ENCODE measurements at places on chromosomes 11 and 22. TPM values are rescaled to one million over a fixed set of nuclear protein-coding genes. Genes with fewer than 3 reads are reported as not detected.

DNA sequence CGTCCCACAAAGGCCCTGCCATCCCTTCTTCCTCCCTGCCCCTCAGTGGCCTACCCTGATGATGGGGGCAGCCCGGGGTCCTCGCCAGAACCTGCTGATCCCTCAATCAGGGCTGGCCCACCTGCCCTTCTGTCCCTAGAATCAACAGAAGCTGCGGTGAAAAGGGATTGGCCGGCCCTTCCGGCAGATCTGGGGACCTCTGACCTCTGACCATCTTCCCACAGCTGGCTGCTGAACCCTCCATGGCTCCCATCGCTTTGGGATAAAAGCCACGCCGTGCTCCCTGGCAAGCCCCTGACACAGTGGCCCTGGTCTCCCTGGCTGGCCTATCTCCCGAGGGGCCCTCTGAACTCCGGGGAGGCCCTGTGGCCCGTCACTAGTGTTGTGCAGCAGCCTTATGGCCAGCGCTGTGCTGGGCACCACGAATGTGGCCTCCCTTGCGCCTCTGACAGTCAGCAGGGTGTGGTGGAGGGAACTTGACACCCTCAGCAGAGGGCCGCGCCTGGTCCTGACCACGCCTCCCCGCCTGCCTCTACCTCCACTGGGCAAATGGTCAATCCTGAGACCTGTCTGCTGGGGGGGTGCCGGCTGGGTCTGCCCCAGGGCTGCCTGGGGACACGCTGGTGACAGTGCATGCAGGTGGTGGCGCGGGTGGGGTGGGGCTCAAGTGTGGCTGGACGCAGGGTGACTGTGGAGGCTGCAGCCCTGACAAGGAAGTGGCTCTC lies 58.0 kb upstream of the TTLL12 start:
- no peaks in the 10 kb centered on the region for H3K27me3 ChIP-seq
- no peak for DNase-seq
- no peaks in the 10 kb centered on the region for H3K36me3 ChIP-seq
- no peak overlapping the region for H3K27ac ChIP-seq
- no peaks in the 10 kb centered on the region for H3K4me1 ChIP-seq
- H3K4me3 ChIP-seq, result no peak overlapping the region

- peaks cover 32% of the 10 kb centered on the region for H3K36me3 ChIP-seq
- H3K4me3 ChIP-seq, result no peak overlapping the region
- no peaks in the 10 kb centered on the region for H3K4me1 ChIP-seq
- no peak for DNase-seq
- H3K27ac ChIP-seq, result no peak overlapping the region
- H3K27me3 ChIP-seq, result no peaks in the 10 kb centered on the region
These were observed 48.4 kb upstream of the SCUBE2 start for GRCh38 chr11:9139628-9140357.

DNA sequence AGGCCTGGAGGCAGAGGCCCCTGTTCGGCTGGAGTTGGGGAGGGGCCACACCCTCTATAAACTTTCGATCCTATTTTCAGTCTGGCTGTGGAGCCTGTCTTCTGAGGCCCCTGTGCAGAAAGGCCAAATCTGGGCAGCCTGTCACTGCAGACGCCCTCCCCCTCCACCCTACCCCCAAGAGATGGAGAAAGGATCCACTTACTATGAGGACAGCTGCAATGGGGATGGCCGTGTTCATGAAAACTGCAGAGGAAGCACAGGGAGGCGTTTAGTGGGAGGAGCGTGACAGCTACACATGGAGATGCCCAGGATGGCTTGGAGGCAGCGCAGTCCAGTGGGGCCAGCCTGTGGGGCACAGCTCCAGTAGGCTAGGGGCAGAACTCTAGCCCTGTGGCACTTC lies 43.5 kb upstream of the KCNJ11 start:
- H3K27me3 ChIP-seq, result no peaks in the 10 kb centered on the region
- no peak overlapping the region for H3K4me3 ChIP-seq
- no peak overlapping the region for H3K27ac ChIP-seq
- no peak for DNase-seq
- no peaks in the 10 kb centered on the region for H3K4me1 ChIP-seq
- H3K36me3 ChIP-seq, result no peaks in the 10 kb centered on the region

OTOG gene
- not detected for total RNA-seq

KCNQ1OT1 gene
- 0.20 TPM for total RNA-seq

DNA sequence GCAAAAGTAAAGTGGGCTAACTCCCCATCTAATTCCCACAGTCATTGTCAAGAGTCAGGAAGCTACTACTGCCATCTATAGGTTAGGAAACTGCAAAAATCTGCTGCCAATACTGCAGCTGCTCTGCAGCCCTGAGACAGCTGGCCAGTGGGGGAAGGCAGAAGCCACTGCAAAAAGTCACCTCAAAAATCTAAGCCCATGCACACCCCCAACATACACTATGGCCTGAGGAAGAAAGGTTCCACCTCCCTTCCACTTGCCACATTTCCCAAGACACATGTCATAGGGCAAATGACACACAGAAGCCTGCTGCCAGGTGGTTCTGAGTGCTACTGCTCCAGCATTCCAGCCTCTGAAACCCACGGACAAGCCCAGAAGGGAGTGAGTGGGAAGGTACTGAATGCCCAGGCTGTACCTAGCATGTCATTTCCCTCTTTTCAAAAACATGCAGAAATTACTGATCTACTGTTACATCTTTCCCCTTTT lies 36.9 kb downstream of the DGCR2 start:
- H3K27me3 ChIP-seq, result no peaks in the 10 kb centered on the region
- H3K4me3 ChIP-seq, result no peak overlapping the region
- no peak overlapping the region for H3K27ac ChIP-seq
- DNase-seq, result no peak
- H3K36me3 ChIP-seq, result peaks cover 19% of the 10 kb centered on the region
- peaks cover 4% of the 10 kb centered on the region for H3K4me1 ChIP-seq

DNA sequence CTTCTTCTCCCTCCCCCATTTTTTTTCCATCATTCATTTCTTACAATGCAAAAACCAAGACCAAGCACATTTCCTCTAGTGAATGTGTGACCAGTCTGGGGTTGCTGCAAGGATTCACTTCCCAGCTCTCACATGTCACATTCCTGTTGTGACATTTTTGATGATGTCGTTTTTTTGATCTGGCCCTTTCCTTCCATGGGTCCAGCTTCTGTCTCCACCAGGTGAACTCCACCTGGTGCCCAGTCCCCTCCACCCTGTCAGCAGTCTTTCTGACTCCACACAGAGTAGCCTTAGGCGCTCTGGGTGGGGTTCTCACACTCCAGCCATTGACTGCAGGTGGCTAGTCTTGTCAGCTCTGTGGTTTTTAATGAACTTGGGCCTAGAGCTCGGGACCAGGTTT lies 15.6 kb downstream of the PANX1 start:
- H3K4me3 ChIP-seq, result no peak overlapping the region
- H3K27ac ChIP-seq, result no peak overlapping the region
- no peak for DNase-seq

DNA sequence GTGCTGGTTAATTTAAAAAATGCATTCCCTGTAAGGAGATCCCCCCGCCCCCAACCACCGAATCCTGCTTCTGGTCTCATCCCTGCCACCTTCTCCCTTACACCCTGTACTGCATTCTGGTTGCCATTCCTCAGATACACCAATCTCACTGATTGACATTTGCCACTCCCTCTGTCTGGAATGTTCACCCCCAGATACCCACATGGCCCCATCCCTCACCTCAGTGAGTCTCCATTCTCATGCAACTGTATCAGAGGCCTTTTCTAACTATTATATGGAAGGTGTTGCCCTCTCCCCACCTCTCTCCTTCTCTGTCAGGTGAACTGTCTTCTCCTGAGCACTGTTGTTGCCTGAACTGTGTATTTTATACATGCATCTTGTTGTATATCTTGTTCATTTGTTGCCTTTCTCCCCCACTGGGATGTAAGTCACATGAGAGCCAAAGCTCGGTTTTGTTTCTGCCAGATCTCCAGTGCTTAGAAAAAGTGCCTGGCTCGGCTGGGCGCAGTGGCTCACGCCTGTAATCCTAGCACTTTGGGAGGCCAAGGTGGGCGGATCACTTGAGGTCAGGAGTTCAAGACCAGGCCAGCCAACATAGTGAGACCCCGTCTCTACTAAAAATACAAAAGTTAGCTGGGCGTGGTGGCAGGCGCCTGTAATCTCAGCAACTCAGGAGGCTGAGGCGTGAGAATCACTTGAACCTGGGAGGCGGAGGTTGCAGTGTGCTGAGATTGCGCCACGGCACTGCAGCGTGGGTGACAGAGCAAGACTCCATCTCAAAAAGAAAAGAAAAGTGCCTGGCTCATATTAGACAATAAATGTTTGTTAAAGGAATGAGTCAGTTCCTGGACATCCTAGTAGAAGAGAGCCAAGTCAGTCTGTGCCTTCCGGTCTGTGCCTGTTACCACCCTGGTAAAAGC lies 61.0 kb downstream of the TNRC6B start:
- no peak overlapping the region for H3K27ac ChIP-seq
- DNase-seq, result no peak
- no peak overlapping the region for H3K4me3 ChIP-seq
- no peaks in the 10 kb centered on the region for H3K27me3 ChIP-seq
- no peaks in the 10 kb centered on the region for H3K36me3 ChIP-seq
- peaks cover 62% of the 10 kb centered on the region for H3K4me1 ChIP-seq

DNA sequence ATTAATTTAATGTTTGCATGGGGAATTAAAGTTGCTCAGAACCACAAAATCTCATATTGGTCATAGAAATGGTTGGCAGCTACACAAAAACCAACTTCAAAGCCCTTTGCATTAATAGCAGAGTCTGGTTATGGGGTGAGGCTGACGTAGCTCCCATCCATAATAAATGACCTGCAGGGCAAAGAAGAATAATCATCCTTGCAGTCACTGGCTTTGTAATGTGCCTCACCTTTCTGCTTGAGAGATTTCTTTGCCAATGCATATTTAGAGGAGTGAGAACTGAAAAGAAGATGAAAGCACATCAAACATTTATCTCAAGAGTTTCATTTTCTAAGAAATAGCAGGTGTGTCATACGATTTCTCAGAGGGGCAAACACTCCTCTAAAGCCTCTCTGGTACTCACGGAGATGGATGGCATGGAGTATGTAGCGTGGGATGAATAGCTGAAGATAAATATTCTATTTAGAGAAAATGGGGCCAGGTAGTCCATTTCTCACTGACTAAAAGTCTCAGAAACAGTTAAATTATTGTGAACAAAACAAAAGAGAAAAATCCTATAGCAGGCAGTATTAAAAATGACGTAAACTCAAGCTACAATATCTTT lies 1491.9 kb downstream of the FAM181B start:
- DNase-seq, result no peak
- H3K4me3 ChIP-seq, result no peak overlapping the region
- no peak overlapping the region for H3K27ac ChIP-seq

OR52N4 gene
- 0.48 TPM for total RNA-seq

- no peaks in the 10 kb centered on the region for H3K27me3 ChIP-seq
- H3K4me3 ChIP-seq, result no peak overlapping the region
- no peak for DNase-seq
These were observed 46.1 kb downstream of the ARFGAP2 start for GRCh38 chr11:47130543-47130942.

DNA sequence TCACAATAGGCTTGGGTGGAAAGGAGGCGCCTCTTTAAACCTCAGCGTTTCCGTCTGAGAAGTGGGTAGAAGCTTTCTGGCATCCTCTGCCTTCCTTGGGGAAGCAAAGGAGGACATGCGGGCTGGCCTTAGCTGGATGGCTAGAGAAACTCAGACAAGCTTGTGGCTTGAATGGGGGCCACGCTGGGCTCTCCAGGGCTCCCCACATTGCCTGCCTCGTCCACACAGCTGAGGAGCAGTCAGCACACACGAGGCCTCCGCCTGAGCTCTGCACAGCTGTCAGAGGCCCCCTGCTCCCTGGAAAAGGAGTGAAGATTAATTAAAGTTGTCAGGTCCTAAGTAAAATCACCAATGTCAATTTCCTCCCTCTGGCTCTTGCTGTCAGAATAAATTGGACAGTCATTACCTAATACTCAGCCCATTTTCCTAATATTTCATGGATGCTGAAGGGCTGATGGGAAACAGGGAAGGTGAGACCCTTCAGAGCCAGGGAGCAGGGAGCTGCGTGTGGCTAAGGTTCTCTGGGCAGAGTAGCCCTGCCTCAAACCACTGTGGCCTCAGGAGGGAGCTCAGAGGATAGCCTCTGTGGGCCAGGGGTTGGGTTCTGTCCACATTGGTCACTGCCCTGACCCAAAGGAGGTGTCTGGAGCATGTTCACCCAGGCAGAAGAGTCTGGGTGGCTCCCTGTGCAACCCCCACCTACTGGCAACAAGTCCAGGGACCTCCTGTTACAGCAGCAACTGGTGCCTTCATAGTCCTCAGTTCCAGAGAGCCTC lies 118.3 kb upstream of the CD82 start:
- no peaks in the 10 kb centered on the region for H3K27me3 ChIP-seq
- no peak overlapping the region for H3K27ac ChIP-seq
- no peak overlapping the region for H3K4me3 ChIP-seq
- no peaks in the 10 kb centered on the region for H3K36me3 ChIP-seq
- H3K4me1 ChIP-seq, result no peaks in the 10 kb centered on the region
- DNase-seq, result no peak
